ENCODE measurements at places on chromosomes 5 and 9. TPM values are rescaled to one million over a fixed set of nuclear protein-coding genes. Genes with fewer than 3 reads are reported as not detected.

DNA sequence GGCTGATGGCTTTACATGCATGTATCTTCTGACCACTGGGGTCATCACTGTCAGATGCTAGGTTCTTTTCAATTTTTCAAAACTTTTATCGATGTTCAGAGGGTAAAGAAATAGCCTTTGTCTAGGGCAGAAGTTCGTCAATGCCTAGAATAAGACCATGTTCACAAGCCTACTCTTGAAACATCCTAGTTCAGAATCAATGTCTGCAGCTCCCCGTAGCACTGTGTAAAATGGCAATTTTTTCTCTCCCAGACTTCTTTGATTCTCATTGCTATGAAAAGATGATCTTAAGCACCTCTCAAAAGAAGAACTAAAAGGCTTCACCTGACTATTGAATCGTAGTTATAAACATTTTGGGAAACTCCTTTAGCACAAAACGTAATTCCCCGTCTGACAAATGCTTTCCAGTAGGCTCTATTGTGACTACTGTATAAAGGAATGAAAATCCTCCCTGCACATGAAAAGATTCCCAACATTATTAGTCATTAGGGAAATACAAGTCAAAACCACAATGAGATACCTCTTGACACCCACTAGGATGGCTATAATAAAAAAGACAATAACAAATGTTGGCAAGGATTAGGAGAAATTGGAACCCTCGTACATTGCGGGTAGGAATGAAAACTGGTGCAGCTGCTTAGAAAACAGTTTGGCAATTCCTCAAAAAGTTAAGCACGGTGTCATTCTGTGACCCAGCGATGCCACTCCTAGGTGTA is 263.5 kb downstream of the ARHGAP26 start:
- peaks cover 1% of the 10 kb centered on the region for H3K36me3 ChIP-seq
- no peak overlapping the region for H3K27ac ChIP-seq
- H3K4me3 ChIP-seq = no peak overlapping the region
- peaks cover 75% of the 10 kb centered on the region for H3K4me1 ChIP-seq

Gene KIF4B
- total RNA-seq = 0.05 TPM

Gene LCNL1
- not detected for total RNA-seq

- DNase-seq = no peak
- no peaks in the 10 kb centered on the region for H3K36me3 ChIP-seq
- peaks cover 3% of the 10 kb centered on the region for H3K4me1 ChIP-seq
- H3K27ac ChIP-seq = no peak overlapping the region
- no peaks in the 10 kb centered on the region for H3K27me3 ChIP-seq
Measured at GRCh38 chr5:132677191-132677590, 3.4 kb downstream of the IL4 start.

DNA sequence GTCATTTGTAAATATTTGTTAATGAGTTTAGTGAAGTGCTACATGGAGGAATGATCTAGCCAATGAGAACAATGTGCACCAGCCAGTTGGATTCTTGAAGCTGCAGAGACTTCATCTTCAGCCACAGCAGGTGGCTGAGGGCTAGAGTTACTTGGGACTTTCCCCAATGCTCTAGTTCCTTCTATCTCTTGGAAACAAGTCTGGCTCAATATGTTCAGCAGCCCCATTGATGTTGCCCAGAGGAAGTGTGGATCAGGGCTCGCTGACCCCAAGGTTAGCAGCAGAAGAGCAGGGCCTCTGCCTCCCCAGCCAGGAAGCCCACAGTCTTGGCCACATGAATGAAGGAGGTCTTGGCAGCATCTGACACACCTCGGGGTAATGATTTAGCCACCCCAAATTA is 117.5 kb downstream of the SLC1A3 start:
- peaks cover 2% of the 10 kb centered on the region for H3K27me3 ChIP-seq
- H3K4me1 ChIP-seq = peaks cover 26% of the 10 kb centered on the region
- no peak overlapping the region for H3K27ac ChIP-seq
- H3K36me3 ChIP-seq = no peaks in the 10 kb centered on the region
- DNase-seq = no peak

DNA sequence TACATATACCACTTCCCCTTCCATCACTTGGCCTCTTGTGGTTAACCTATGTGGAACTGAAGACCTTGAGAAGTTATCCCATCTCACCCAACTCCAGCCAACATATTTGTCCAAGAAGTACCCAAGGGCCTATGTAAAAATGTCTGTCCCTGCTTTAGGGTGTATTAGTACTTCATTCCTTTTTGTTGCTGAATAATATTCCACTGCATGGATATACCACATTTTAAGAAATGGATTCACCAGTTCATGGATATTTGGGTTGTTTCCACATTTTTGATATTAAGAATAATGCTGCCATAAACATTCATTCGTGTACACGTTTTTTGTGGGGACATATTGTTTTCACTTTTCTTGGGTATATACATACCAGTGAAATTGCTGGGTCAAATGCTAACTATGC is 28.6 kb downstream of the IDNK start:
- no peaks in the 10 kb centered on the region for H3K27me3 ChIP-seq
- H3K27ac ChIP-seq = no peak overlapping the region
- H3K36me3 ChIP-seq = peaks cover 35% of the 10 kb centered on the region
- H3K4me3 ChIP-seq = no peak overlapping the region
- no peak for DNase-seq

- H3K4me3 ChIP-seq = no peak overlapping the region
- H3K4me1 ChIP-seq = no peaks in the 10 kb centered on the region
- H3K27ac ChIP-seq = no peak overlapping the region
- no peaks in the 10 kb centered on the region for H3K36me3 ChIP-seq
- H3K27me3 ChIP-seq = peaks cover 2% of the 10 kb centered on the region
Measured at GRCh38 chr5:86997516-86997915, 270.2 kb upstream of the RASA1 start.

GRCh38 chr5:67526793-67527192 is 330.2 kb upstream of the CD180 start:
- H3K27me3 ChIP-seq = no peaks in the 10 kb centered on the region
- H3K4me1 ChIP-seq = no peaks in the 10 kb centered on the region
- H3K36me3 ChIP-seq = no peaks in the 10 kb centered on the region
- no peak for DNase-seq

DNA sequence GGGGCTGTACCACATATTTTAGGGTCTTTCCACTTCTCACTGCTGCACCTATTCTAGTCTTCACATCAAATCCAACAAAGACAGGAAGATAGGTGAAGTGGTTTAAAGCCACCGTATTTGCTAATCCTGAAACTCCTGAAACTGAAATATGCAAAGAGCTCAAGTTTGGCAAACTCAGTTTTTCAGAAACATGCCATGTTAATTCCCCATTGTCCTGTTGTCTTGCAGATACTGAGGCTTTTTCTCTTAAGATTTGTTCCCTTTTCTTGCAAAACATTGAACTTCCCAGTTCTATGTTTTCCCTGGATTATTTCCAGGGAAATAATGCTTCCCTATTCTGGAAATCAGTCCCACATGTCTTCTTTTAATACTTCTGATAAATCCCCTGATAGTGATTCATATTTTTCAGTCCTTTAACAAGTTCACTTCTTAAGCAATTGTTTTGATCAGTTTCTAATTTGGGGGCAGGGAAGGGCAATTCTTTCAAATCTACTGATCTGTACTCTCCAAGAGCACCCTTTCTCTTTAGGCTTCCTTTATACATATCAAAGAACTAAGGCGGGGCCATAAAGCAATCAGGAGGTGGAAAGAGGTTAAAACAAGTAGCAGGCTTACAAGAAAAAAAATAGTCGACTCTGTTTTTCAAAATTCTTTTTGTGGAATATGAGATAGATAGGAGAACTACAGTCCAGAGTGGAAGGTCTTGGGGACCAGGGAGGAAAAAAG is 648.5 kb downstream of the BNC2 start:
- no peaks in the 10 kb centered on the region for H3K4me1 ChIP-seq
- no peak overlapping the region for H3K4me3 ChIP-seq
- H3K27ac ChIP-seq = no peak overlapping the region
- H3K36me3 ChIP-seq = no peaks in the 10 kb centered on the region

Gene UGT3A2
- total RNA-seq = not detected

Gene SPINK7
- not detected for total RNA-seq

Gene RALGDS
- total RNA-seq = 29.5 TPM

GRCh38 chr9:78296893-78297671 is at the start of gene PSAT1:
Gene PSAT1 (plus strand): TSS chr9:78297125. CDS start chr9:78297211, 86 bp downstream.
- DNase-seq = peak; percentile 95
- peaks cover 29% of the 10 kb centered on the region for H3K36me3 ChIP-seq
- peak within 1 kb of the TSS; percentile 81 for H3K4me3 ChIP-seq
- no peaks in the 10 kb centered on the region for H3K27me3 ChIP-seq

Gene CFAP77
- total RNA-seq = not detected

Measured in activated naive CD4-positive, alpha-beta T cell treated with anti-CD3 and anti-CD28 coated beads for 36 hours (primary cell).